Right kidney (tissue), 9 donors: ENCODE measurements at places on chromosomes 2 and 18.

DNA sequence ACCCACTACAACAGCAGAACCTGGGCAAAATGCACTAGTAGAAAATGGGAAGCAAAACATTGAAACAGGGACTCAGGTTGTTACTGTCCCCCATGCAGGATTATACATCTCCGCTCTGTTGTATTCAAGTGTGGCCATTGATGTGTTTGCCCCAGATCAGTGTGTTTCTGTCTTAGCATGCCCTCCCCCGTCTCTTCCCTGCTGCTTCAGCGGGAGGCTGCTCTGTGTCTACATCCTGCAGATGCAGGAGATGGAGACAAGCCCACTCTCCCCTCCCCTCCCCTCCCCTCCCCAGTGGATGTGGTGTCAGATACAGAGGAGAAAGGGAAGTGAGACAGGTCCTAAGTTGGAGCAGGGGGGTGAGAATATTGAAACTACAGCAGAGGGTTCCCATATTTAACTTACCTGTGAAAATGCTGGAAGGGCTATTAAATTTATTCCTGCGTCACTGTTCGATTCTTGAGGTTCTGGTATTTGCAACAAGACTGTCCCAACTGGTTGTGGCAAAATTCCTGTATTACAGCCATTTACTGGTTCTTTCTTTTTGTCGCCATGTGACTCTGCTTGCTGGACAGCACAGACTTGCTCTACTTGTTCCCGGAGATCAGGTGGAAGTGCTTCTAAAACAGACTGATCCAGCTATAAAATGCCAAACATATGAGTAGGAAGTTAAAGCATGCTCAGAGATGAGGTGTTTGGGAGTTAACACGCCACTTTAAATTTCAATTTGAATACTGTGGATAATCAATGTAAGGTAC, 67.0 kb downstream of the EIF5B start:
- DNase-seq = no peak

DNA sequence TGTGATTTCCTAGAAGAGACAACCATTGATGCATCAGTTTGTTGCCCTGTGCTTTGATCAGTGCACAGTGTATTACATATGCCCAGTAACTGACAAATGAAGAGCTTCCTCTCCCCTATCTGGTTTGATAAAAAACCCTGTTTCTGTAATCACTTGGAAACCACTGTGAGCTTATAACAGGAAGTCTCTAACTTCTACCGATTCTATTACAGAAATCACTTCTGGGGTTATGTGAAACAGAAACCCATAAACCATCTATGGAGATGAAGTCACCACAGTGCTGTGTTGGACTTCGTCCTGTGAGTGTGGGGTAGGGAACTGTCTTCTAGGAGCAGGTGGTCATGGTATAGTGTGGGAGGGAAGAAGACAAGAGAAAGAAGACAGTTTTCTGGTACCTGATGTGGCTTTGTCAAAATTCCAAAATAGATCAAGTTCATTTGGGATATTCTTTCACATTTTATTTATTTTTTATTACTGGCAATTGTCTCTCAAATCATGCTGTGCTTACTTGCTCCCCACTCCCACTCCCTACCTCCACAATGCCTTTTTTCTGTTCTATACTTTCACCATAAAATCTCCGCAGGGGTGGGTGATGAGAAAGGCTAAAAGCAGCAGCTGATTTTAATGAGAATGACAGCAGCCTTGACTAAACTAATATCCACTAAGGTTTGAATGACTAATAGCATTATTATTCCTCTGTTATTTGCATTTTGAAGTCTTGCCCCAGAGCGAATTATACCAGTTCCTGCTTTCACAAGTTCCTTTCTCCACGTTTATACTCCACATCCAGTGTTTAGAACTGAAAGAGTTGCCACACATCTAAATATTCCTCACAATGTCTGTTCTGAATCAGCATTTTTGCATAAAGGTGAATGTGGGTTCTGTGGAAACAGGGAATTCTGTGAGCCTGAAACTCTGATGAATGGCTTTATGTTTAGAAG, 41.7 kb upstream of the RND3 start:
- no peak for DNase-seq

GRCh38 chr2:207286106-207286505, 120.4 kb upstream of the KLF7 start:
- DNase-seq = no peak

- DNase-seq = no peak
Measured at GRCh38 chr2:42777883-42778805, 14.2 kb upstream of the OXER1 start.

DNA sequence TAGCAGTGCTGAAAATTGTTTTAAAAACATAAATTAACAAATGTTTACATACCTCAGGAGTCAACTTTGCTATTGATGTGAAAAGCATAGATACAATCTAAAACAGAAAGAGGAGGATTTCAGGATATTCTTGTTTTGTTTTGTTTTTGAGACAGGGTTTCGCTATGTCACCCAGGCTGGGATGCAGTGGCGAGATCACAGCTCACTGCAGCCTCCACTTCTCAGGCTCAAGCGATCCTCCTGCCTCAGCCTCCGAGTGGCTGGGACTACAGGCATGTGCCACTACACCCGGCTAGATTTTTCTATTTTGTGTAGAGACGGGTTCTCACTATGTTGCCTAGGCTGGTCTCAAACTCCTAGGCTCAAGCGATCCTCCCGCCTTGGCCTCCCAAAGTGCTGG, 60.6 kb downstream of the C2orf74 start:
- DNase-seq = no peak

- no peak for DNase-seq
Measured at GRCh38 chr2:55408918-55409868, 10.5 kb downstream of the CCDC88A start.

DNA sequence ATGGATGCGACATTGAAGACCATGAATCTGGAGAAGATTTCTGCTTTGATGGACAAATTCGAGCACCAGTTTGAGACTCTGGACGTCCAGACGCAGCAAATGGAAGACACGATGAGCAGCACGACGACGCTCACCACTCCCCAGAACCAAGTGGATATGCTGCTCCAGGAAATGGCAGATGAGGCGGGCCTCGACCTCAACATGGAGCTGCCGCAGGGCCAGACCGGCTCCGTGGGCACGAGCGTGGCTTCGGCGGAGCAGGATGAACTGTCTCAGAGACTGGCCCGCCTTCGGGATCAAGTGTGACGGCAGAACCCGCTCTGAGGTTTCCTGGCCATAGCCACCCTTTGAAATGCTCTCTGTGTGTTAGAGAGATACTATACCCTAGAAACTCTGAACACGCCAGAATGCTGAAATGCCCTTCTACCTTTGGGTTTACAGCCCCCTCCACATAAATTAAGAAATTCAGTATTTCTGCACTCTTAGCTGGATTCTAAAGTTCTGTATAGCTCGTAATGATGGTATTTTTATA, 659 bp downstream of the CHMP1B start:
- DNase-seq = no peak

GRCh38 chr2:109497911-109498870, 115.6 kb downstream of the SEPTIN10 start:
- no peak for DNase-seq

GRCh38 chr18:50696929-50697328, 122.9 kb downstream of the MRO start:
- DNase-seq = no peak

- no peak for DNase-seq
Measured at GRCh38 chr18:68441241-68441640, 273.7 kb downstream of the TMX3 start.

GRCh38 chr2:236744716-236745115, 175.1 kb downstream of the ACKR3 start:
- DNase-seq = no peak

DNA sequence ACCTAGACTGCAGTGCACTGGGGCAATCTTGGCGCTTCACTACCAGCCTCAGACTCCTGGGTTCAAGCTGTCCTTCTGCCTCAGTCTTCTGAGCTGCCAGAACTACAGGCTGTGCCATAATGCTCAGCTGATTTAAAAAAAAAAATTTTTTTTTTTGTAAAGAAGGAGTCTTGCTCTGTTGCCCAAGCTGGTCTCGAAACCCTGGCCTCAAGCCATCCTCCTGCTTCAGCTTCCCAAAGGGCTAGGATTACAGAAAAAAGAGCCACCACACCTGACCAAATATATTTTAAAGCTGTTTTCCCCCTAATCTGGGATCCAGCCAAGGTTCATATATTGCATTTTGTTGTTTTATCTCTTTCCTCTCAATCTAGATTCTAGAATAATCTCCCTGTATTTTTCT, 82.2 kb downstream of the RAB31 start:
- DNase-seq = no peak

DNA sequence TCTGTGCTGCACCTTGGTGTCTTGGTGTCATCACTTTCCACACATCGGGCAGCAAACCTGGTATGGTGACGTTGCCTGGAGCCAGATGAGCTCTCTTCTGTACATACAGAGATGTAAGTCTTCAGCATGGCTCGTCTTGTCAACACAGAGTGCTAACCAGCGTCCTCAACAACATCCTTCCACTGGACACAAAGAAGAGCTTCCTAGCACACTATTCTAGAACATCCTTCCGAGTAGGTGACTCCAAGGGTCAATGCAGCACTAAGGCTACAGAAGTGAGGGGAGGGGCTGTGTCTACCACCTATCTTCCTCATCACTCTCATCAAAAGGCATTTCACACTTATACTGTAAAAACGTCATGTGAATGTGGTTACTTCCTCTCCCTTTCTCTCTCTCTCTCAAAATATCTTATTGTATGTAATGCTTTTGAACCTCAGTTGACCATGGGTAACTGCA, 108.1 kb upstream of the SLC1A4 start:
- no peak for DNase-seq

DNA sequence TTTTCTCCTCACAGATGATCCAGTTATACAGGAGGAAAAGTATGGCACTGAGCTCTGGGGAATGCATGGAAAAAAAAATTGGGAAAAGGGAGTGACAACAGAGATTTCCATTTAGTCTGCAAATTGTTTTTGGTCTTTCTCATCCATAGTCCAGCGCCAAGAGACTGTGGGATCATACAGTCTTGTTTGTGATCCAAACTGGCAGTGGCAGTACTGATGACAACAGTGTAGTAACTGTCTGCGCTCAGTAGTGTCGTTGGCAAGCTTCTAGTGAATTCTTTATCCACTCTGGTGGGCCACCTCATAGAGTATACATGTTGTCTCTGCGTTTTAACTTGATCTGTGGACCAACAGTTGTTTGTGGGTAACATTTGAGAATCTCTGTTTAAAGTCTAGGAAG, 37.9 kb downstream of the GALNT1 start:
- no peak for DNase-seq

- no peak for DNase-seq
Measured at GRCh38 chr18:59994357-59994756, 94.6 kb downstream of the PMAIP1 start.

- DNase-seq = no peak
Measured at GRCh38 chr18:2627821-2628276, 27.7 kb upstream of the SMCHD1 start.

DNA sequence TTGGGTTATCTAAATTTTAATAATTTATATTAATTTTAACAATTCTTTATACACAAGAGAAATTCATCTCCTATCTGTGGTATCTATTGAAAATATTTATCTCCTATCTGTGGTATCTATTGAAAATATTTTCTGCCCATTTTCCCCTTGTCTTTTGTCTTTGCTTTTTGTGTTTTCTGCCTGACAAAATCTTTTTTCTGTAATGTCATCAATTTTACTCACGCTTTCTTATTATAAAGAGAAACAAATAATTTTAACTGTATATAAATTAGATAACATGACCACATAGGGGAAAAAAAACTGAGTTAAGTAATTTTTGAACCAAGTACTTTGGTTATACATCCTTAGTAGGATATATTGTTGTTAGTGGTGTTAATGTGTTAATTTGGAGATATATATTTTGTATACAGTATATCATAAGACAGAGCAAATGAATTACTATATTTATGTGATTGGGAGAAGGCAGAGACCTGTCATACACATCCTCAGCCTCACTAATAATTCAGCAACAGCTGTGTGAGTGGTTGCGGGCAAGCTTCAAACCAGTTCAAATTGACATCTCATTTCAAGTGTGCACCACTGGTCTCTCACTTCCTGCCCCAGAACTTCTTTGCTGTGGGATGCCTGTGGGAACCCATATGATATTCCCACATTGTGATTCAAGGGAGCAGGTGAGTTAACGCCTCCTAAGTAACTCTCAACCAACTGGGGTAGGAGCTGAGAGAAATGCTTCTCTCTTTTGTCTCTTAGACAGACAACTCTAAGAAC, 292.4 kb downstream of the SP3 start:
- no peak for DNase-seq

GRCh38 chr2:71538656-71539265, 85.4 kb downstream of the DYSF start:
- DNase-seq = no peak

DNA sequence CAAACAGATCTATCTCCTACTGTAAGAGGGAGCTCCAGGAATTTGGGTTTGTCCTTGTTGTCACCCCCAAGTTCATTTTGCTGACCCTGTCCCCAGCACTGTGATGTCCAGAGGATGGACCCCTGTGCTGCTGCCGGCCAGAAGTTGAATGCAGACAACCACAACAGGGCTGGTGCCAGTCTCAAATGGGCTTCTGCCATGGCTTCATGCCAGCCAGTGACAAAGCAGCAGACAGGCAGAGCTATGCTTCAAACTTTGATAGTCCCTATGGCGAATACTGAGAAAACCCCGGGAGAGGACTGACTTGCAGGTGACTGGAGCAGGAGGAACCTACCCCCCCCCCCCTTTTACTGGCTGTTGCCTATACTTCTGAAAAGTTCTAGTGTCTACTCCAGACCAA, 3.2 kb downstream of the SMAD7 start:
- DNase-seq = no peak

- DNase-seq = peak; percentile 46
Measured at GRCh38 chr2:85578243-85579180, 1.1 kb downstream of the VAMP8 start.

GRCh38 chr2:216666461-216667233, 28.7 kb downstream of the IGFBP5 start:
- DNase-seq = peak; percentile 66

DNA sequence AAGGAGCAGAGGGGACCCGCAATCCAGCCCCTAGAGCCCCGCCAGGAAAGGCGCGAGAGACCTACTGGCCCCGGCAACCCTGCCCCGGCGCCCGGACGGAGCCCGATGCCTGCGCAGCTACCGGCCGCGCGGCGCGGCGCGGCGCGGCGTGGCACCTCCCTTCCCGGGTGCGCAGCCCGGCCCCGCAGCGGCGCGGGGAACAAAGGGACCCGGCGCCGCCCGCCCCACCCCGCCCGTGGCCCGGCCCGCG, 307 bp downstream of the CDH2 start:
- DNase-seq = no peak

DNA sequence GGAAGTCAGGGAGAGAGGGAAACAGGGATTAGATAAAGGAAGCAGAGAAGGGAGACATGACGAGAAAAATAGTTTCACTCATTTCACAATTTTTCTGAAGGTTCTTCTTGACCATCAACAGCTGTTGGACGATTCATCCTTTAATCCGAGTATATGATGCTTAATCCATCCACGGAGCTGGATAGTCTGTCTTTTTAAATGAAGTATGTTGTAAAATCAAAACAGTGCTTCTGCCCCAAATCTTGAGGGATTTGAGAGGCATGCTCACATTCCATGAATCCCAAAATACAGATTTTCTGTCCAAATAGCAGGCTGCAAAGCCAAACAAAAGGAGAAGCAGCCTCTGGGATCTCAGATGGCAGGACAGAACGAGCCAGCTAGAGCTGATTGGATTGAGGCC, 47.5 kb downstream of the EPAS1 start:
- no peak for DNase-seq
